Activated CD4-positive, alpha-beta T cell treated with anti-CD3 and anti-CD28 coated beads for 48 hours (primary cell): ENCODE measurements at places on chromosomes 2 and 18.
A peak's percentile ranks its signal among the peaks of the same experiment; 100 is the strongest.

DNA sequence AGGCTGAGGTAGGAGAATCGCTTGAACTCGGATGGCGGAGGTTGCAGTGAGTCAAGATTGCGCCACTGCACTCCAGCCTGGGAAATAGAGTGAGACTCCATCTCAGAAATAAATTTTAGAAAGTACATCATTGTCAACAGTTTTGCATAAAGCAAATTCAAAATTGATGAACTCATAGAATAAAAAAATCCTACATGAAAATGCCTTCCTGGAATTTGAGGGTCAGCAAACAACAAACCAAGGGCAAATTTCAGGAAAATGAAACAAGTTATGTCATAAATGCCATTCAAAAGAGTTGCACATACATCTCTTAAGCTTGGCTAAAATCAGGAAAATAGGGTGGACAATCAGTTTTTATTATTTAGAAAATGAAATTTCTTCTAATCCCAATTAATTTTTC is 45.1 kb downstream of the COL5A2 start:
- DNase-seq = no peak

DNA sequence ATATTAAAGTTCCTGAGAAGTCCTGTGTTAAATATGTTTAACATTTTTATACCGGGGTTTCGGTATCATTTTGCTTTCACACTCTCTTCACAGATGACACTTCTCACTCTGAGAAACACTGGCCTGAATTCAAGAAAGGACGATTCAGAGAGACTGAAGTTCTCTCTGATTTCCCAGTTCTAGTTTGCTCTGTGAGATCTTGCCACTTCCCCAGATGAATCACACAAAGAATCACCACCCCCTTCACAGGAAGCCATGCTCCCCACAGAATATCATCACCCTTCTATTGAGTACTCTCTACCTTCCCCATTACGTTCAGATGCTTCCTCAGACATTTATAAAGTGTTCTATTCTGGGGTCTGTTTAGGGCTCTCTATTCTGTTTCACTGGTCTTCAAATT is 16.1 kb upstream of the CD207 start:
- peak; percentile 42 for DNase-seq

DNA sequence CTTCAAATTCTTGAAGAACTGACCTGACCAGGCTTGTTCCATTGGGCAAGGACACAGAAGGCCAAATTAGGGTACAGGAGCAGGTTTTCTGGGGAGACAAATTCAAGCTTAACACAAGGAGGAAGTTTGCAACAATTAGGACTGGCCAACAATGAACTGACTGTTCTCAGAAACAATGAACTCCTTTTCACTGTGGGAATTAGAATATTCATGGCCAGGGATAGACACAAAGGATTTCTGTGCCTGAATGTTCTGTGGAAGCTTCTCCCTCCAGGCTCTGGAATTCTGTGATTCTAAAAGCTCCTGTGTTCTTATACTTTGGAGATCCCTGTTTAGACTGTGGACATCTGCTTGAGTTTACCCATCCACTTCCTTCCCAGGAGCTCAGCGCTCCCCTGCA is 15.2 kb downstream of the SMYD1 start:
- DNase-seq = no peak

- DNase-seq = no peak
Measured at GRCh38 chr2:138853761-138854160, 73.6 kb upstream of the NXPH2 start.

DNA sequence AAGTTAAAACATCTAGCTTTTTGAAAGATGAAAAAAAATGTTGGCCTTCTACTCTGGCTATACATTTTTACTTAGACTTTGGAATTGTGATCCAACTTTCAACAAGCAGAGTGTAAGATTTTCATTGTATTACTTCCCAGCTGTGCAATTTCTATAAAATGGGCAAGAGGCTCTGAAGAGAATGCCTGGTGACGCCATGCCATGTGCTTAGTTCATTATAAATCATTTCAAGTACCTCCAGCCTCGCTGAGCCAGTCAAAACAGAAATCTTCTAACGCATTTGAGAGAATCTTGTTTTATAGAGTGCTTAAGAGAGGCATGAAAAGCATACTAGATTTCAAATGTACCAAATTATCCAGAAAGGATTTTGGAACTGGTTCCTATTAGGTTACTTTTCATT is 10.1 kb upstream of the STK17B start:
- DNase-seq = no peak

GRCh38 chr2:195594248-195594647 is 62.8 kb upstream of the SLC39A10 start:
- DNase-seq = no peak

DNA sequence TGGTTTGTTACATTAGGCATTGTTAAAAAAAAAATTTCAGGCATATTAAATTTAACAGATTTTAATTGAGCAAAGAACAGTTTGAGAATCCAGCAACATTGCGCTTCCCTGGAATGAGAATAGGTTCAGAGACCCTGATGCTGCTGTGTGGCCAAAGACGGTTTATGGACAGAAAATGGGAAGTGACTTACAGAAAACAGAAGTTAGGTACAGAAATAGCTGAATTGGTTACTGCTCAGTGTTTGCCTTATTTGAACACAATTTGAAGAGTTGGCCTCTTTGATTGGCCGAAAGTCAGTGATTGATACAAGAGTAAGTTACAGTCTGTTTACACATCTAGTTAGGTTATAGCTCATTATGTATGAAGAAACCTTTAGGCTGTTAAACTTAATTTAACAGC is 6.0 kb upstream of the NEDD4L start:
- DNase-seq = no peak

- DNase-seq = no peak
Measured at GRCh38 chr18:7614042-7614441, 46.9 kb downstream of the PTPRM start.

GRCh38 chr18:50282521-50283335 is 1.4 kb upstream of the MBD1 start:
- no peak for DNase-seq
